NCI-H1930 (cell line): ENCODE measurements at places on chromosomes 3 and 15.

DNA sequence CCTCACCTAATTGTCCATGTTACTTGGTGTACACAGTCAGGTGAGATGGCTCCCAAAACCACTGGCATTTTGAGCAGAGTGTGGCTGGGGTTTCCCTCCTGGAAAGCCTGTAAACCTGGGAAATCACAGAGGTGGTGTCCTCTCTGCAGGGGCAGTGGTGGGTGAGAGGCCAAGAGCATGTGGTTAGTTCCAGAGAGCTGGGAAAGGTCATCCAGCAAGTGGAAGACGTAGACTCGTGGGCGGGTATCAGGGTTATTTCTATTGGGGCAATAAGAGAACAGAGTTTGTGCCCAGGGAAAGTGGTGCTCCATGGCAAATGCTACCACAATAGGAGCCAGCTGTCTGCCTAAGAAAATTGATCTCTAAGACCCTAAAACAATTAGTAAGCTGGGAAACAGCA, 44.6 kb upstream of the LIMD1 start:
- no peak for DNase-seq

- DNase-seq, result no peak
Measured at GRCh38 chr3:108159105-108159504, 63.1 kb downstream of the IFT57 start.

DNA sequence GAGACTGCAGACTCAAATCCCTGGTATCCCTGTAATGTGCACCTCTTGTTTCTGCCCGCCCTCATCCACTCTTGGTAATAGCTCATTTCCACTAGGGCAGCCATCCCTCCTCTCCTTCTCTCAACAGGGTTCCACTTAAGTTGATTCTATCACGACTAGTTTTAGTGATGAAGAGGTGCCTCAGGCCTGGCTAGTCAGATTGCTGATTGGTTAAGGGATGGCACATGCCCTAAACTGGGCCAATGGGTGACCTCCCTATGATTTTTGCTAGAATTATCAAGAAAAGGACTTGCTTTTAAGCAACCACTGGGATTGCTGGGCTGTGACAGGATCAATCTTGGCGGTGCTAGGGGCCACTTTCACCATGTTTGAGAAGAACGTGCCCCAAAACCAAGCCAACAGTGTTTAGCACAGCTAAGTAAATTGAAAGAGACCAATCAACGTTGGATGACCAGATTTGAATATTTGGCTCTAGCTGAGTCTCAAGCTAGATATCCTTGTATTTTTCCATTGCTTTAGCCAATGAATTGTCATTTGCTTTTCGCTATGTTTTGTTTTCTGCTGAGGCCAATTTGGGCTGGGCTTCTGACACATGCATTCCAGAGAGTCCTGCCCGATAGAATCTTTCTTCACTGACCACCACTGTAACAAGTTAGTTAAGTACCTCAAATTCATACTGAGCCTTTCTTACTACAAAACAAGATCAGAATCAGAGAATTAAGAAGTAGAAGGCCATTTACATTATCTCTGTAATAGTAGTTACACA, 131.0 kb downstream of the PDZRN3 start:
- no peak for DNase-seq

GRCh38 chr15:64694816-64695215, 80.6 kb downstream of the RBPMS2 start:
- no peak for DNase-seq

DNA sequence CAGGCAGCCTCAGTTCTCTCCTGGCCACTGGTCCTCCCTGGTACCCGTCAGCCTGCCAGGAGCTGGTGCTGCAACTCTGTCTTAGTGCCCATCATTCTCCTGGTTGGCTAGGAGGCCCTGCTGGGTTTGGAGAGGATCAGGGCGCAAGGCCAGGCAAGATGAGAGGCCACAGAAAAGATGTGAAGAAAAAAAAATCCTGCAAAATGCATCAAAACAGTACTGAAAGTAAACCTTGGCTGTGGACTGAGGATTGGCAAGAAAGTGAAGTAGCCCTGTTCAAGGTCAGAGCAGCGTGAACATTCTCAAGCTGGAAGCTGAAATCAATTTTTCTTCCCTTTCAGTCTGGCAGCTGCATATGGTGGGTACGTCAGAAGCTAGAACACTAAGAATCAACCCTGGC, 74.2 kb downstream of the GTF2E1 start:
- no peak for DNase-seq

DNA sequence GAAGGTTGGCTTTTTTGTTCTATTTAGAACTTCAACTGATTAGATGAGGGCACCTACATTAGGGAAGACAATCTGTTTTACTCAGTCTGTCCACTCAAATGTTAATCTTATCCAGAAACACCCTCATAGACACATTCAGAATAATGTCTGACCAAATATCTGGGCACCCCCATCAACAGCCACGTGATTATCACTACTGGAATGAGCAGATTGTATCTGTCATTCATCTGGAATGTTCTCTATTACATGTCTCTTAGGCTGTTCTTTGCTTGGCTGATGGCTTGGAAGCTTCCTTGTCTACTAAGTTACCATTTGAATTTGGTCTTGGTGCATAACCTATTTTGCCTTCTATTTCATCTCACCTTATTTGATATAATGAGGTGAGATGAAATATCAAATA, 15.7 kb upstream of the LRRC58 start:
- DNase-seq, result no peak

- DNase-seq, result no peak
Measured at GRCh38 chr3:11140713-11141104, 13.6 kb upstream of the HRH1 start.
